Mucosa of gallbladder (tissue), 1 donor: ENCODE measurements at places on chromosomes 7 and 10. TPM values are rescaled to one million over a fixed set of nuclear protein-coding genes. Genes with fewer than 3 reads are reported as not detected.

DNA sequence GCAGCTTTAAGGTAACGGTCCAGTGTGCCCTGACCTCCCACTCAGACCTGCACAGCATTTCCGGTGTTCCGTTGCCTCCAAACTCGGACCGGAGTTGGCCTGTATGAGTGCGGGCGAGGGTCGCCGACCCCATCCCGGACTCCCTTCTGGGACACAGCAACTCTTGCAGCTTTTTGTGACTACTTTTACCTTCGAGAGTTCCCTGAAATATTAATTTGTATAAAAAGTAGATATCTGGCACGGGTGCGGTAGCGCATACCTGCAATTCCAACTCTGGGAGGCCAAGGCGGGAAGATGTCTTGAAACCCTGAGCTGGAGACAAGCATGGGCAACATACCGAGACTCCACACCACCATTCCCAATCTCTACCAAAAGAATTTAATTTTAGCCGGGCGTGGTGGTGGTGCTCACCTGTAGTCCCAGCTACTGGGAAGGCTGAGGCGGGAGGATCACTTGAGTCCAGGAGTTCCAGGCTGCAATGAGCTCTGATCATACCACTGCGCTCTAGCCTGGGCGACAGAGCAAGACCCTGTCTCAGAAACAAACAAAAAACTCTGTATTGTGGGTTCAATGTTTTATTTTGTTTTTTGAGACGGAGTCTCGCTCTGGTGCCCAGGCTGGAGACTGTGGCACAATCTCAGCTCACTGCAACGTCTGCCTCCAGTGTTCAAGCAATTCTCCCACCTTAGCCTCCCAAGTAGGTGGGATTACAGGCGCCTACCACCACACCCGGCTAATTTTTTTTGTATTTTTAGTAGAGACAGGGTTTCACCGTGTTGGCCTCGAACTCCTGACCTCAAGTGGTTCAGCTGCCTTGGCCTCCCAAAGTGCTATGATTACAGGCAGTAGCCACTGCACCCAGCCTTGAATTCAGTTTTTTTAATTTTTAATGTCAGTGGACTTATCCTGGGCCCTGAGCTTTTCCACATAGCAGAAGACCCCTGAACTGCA lies 1.1 kb upstream of the PPP1R35 start:
- DNase-seq: no peak

DNA sequence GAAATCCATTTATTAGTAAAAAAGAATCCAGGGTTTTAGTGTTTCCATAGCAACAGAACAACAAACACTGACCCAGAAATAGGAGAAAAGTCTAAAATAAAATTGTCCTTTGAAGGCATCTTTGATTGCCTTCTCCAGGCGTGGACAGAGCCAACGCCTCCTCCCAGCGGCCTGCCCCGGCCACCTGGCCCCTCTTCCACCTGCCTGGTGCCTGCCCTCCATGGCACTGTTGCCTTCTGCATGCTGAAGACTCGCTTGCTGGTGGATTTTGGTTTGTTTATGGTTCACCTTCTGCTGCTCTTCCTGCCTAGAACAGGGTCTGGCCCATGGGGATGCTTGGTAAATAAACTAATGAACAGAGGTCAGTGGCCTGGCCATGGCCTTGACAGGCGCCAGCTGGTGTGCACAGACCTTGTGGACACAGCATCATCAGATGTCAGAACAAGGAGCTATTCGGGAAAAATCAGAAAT lies 107.4 kb downstream of the DYNC2I1 start:
- no peak for DNase-seq

The SKAP2 gene
- total RNA-seq: 13.6 TPM

The HMX3 gene
- 1.6 TPM for total RNA-seq
